ENCODE measurements at places on chromosomes 7 and 10.

GRCh38 chr7:1922870-1923236, 252.8 kb downstream of the ELFN1 start:
- no peak for DNase-seq

GRCh38 chr7:87877366-87878040, 1.2 kb downstream of the DBF4 start:
- no peak for DNase-seq

DNA sequence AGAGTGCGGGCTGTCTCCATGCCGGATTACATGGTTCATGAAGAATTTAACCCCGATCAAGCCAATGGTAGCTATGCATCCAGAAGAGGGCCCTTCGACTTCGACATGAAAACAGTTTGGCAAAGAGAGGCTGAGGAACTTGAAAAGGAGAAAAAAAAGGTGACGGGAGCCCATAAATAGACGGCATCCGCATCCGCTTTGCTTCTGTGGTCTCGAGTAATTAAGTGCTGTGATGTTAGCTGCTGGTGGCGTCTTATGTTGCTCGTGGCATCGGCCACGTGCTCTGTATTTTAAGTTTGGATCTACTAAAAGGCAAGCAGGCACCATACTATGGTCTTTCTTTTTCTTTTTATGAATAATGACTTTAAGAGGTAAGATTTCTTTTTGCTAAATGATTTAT, 11.1 kb downstream of the C7orf57 start:
- DNase-seq = no peak

DNA sequence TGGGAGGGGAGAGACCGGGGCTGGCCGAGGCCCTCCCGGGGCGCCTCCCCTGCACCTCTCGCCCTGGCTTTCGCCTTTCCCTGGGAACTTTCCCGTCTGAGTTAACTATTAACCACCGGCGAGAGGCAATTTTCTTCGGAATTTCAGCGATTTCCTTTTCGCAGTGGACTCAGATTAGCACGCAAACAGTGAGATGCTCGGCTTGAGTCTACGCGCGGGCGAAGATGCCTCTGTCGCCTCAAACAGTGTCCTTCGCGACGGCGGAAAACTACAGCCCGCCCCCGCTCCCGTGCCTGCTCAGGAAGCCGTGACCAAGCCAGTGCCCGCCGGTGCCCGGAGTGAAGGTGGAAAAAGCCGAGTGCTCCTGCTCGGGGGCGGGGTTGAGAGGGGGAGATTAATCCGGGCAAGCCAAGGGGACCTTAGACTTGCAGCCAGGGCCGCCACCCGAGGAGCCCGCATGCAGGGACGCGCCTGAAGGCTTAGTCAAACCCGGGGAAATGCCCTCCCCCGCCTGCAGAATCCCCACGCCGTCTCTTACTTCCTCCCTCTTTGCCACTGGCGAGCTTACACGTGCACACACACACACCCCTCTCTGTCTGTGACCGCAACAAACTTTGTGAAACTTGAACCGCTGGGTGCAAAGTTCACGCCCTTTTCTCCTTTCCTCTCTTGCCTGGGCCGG, 14.5 kb upstream of the PAX2 start:
- peak; percentile 22 for DNase-seq

DNA sequence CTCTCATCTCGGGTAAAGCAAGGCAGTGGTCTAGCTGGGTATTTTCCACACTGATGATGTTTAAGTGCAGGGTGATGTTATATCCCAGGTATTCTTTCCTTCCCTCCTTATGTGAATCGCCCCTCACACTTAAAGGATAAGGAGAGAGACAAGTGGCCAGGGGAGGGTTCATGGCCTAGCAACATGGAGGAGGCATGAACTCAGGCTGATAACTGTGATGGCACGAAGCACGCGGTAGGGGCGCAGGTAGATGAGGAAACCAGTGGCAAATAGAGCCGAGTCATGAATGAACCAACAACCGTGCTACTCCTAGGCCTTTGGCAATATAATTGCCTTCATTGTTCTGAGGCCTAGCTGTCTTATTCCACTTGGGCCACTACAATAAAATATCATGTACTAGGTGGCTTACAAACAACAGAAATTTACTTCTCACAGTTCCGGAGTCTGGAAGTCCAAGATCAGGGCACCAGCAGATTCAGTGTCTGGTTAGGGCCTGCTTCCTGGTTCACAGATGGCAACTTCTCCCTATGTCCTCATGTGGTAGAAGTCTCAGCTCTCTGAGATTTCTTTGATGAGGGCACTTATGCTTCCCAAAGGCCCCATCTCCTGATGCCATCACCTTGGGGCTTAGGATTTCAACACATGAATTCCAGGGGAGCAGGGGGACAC, 56.0 kb upstream of the PIK3CG start:
- DNase-seq = no peak

GRCh38 chr7:36735172-36735571, 10.9 kb upstream of the AOAH start:
- no peak for DNase-seq

GRCh38 chr7:148042935-148043631, 547.5 kb upstream of the C7orf33 start:
- DNase-seq = no peak

- no peak for DNase-seq
These were observed 151.3 kb upstream of the BMPER start for GRCh38 chr7:33753881-33754525.

- no peak for DNase-seq
These were observed 44.2 kb downstream of the PRF1 start for GRCh38 chr10:70558295-70558694.

DNA sequence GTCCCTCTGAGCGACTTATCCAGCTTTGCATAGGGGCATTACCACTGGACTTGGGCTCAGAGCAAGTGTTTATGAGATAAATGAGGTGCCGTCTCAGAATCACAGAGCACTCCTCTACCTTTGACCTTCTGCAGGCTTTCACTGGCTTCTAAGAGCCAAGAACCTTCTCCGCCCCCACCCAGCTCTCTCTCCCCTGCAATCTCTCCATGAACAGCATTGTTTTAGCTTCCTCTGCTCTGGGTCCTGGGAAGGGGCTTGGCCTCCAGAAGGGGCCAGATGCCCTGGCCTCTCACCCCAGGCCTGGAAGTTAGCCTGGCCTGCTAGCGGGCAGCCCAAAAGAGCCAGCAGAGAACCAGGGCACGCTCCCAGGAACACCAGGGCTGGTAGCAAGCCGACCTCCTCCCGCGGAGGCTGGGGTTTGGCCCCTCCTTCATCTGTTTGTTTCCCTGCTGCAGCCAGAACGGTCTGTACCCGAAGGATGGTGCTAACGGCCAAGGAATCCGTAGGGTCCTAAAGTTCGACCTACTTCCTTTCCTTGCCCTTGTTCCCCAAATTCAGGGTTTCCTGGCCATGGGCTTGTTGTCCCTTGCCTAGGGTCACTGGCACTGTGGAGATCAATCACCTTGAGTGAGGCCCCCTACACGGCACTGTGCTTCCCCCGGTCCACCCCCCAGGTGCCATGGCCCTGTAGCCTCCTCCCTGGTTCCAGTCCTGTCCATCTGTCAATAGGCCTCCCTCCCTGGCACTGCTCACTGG, 18.7 kb upstream of the DDIT4 start:
- no peak for DNase-seq

GRCh38 chr10:100576282-100576635, 40.5 kb downstream of the HIF1AN start:
- no peak for DNase-seq

DNA sequence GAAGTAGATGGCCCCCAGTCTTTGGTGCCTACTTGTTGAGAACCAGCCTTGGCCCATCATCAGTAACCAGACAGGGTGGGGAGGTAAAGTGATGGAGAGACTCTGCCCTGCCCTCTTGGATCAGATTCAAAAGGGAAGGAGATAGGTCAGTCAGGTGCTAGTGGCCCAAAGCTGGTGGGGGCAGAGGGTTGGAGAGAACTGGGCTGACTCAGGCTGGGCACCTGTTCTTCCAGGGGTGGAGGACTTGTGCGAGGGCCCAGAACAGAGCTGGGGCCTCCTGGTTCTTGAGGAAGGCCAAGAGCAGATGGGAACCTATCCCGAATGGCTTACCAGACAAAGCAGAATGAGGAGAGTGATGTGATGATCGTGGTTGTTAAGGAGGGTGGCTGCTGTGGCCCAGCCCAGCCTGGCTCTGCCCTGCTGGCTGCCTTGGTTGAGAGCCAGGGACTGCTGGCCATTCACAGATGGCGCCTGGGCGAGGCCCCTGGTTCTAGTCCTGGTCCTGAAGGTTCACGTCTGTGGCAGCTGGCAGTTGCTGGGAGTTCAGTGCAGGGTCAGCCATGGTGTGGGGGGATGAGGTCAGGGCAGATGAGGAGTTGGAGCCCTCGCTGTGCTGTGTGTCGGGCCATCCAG, 36.6 kb downstream of the PALD1 start:
- no peak for DNase-seq

DNA sequence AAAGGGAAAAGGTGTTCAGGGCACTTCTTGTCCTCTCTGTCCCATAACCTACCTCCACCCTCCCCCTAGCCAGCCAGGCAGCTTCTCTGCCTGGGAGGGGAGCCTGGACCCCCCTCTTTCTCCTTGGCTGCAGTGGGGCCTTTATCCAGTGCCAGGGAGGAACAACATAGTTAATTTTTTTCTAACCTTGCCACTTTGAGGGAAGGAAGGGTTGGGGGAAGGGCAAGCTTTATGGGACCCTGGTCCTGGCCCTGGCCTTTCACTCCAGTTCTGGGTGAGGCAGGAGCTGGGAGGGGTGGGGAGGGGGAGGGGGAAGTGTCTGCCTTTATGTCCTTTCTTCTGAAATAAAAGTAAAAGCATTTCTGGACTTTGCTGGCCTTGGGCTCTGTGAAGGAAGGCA, 4.5 kb downstream of the VGF start:
- DNase-seq = no peak

DNA sequence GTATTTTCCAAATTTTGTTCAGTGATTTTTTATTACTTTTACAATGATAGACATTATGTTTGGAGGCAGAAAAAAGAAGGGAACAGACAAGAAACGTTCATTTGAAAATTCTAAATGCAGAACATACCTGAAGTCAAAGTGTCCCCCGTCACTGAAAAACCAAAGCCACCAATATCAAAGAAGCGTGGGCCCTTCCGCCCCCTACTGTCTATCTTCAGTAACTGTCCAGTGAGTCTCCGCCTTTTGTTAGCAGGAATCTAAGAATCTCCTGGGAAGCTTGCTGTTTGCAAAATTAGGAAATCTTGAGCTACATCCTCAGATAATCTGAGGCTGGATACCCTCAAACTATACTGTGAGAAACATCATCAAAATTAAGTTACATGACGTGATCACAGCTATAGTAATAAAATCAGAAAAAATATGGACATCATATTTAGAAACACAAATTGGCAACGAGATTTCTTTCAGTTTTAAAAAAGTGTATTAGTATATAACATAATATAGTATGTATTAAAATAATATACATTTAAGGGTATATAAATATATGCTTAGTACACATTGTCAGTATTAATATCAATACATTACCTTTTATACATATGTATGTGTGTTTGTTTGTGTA, 169.3 kb upstream of the AKR1E2 start:
- peak; percentile 56 for DNase-seq

DNA sequence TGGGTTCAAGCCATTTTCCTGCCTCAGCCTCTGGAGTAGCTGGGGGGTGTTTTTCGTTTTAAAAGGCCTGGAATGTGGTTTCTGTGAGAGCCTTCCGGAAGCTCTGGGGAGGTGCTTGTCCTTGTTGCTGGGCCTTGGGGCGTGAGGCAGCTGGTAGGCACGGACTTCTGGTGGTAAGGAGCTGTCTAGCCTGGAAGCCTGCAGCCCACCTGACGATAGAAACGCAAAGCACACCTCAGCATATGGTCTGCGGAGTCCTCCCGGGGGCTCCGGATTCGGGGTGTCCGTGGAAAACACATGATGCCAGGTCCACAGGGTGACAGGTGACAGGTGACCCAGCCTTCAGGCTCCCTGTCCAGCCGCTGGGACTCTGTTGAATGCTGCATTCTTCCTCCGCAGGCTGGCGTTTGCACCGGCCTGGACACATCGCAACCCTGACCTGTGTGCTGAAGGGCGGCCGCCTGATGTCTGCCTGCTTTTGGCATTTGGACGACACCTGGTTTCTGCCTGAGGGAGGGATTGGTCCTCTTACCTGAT, 37.3 kb downstream of the INPP5A start:
- no peak for DNase-seq

GRCh38 chr7:70301673-70302185, 703.5 kb downstream of the AUTS2 start:
- no peak for DNase-seq

DNA sequence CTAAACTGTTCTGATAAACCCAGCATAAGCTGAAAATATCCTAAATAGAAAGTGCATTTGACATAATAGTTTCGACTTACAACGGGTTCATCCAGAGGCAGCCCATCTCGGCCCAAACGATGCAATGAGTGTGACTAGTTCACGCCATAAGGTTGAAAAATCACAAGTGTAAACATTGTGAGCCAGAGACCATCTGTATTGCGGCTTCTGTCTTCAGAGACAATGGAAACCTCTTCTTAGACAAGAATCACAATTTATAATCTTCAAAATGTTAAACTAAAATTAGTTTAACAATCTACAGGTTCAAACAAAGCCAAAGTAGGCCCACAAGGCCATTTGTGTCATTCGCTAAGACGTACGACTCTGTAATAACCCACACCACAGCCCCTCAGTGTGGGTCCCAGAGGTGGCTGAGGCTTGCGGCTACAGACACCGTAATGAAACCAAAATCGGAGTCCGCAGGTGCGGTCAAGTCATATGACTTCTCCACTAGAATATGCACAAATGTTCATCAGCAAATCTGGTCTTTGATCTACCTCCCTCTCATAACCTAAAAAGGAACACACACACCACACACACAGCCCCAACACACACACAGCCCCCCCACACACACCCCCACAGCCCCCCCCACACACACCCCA, 81.8 kb downstream of the DIP2C start:
- DNase-seq = no peak

DNA sequence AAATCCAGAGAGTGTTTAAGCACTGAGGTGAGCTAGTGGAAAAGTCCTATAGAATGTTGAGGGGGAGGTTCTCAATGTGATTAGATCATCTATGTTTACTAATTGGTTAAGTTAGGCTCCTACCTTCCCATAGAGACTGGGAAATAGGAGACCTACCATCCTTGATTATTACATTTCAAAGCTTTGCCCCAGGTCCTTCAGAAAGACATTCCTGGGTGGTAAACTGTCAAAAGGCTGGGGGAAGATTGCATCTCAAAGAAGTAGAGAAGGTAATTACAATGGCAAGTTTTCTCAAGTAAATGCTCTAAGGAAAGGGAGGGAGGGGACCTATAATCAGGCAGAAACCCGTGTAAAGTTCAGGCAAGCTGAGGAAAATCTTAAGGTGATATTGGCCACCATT, 247.8 kb upstream of the SMIM30 start:
- no peak for DNase-seq

GRCh38 chr10:113027574-113028455, 77.8 kb downstream of the TCF7L2 start:
- DNase-seq = no peak

- peak; percentile 87 for DNase-seq
These were observed 873 bp downstream of the GTF2I start for GRCh38 chr7:74658178-74659004.

GRCh38 chr10:9137368-9137767, 1082.9 kb downstream of the GATA3 start:
- DNase-seq = no peak
